LHCN-M2 (cell line): ENCODE measurements at places on chromosomes 5 and 9. TPM values are rescaled to one million over a fixed set of nuclear protein-coding genes. Genes with fewer than 3 reads are reported as not detected.
A peak's percentile ranks its signal among the peaks of the same experiment; 100 is the strongest.

GRCh38 chr5:56048124-56048523 is 53.4 kb upstream of the IL6ST start:
- DNase-seq = no peak

- DNase-seq = no peak
Observed at GRCh38 chr9:36847781-36848673, 186.0 kb downstream of the PAX5 start.

Gene TAF1L
- not detected in 2 replicates for total RNA-seq

Gene TXNDC8
- not detected in 2 replicates for total RNA-seq

Gene TRIP13
- total RNA-seq = 64.7 and 65.9 TPM in 2 replicates

DNA sequence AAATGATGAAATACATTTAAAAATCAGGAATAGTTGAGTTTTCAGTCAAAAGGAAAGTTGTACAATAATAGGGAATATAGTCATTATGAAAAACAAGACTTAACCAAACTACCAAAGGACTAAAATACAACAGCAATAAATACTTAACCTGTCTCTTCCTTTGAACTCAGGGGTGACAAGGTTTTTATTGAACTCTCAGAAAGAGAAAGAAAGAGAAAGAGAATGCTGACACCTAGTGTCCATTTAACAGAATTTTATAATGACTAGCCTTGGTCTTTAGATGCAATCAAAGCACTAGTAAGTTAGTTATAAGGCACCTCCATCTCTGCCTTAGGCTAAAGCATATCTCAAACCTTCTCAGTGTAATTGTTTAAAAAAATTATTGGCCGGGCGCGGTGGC is 47.5 kb downstream of the UIMC1 start:
- DNase-seq = peak; percentile 19

DNA sequence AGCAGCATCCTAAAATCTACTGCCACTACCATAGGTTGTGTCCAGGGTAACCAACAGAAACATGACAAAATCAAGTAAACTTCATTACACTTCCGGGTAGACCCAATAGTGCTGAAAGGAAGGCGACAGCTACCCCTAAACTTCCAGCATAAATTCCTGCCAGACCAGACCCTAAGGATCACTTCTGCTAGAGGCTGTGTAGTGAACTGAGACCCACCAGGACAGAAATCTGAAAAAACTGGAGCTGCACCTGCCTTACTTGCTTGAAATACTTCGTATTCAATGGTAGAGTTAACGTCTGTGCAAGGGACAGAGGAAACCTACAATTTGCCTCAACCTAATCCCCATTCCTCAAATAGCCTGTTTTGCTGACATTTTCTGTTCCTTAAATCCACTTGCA is 1.0 kb upstream of the SECISBP2 start:
- no peak for DNase-seq

- no peak for DNase-seq
Observed at GRCh38 chr5:4208996-4209395, 613.4 kb downstream of the IRX1 start.

DNA sequence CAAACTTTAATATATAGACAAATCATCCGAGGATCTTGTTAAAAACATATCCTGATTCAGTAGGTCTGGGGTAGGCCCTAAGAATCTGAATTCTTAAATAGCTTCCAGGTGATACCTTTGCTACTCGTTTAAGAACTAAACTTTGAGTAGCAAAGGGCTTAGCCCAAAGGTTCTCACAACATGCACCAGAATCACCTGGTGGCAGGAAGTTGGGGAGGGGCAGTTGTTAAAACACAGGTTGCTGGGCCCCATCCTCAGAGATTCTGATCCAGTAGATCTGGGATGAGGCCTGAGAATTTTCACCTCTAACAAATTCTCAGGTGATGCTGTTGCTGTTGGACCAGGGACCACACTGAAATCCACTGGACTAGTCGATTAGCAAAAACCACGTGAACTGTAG is 20.0 kb upstream of the RGMB start:
- DNase-seq = no peak

GRCh38 chr5:103800741-103801495 is 238.3 kb upstream of the NUDT12 start:
- DNase-seq = peak; percentile 33

DNA sequence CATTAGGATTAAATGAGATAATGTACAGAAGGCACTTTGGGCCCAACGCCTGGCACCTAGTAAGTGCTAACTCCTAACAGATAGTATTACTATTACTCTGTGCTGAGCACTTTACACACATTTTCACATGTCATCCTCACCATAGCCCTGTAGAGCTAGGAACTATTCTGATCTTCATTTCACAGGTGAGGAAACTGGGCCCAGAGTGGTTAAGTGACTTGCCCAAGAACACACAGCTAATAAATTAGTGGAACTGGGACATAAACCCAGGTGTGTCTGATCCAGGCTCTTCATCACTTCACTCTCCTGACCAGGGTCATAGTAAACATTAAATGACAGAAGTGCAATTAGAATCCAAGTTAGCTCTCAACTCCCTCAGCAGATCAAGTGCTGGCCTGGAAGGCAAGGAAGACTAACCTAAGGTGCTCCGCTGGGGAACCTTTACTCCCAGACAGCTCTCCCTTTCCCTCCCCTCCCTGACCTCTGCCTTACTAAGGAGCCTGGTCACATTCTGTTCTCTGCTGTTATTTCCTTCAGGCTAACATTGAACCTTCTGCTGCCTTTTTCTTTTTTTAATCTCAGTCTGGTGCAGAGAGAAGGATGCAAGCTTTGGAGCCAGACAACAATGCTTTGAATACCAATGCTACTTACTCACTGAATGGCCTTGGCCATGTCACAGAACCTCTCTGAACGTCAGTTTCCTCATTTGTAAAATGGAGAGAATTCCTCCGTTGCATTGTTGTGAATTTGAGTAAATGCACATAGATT is 4.1 kb upstream of the ADRA1B start:
- DNase-seq = peak; percentile 52

Gene INSL4
- not detected in 2 replicates for total RNA-seq

Gene RASA1
- total RNA-seq = 75.9 and 93.4 TPM in 2 replicates

DNA sequence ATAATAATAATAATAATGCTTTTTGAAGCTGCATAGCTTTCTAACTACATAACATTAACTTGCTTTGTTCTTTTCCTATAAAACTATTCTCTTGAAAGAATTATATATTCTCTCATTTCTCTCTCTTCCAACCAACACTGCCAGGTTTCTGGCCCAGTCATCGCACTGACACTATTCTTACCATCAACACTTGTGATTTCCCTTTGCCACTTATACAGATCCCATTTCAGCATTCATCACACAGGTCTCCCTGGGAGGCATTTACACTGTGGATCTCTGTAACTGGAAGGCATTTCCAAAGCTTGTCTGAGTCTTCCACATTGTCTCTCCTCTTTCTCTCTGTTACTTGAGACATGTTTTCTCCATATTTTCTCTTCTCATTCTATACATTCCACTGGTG is 777.8 kb upstream of the ACO1 start:
- no peak for DNase-seq

- DNase-seq = no peak
Observed at GRCh38 chr5:111422747-111423720, 89.3 kb downstream of the STARD4 start.

Gene LRRC19
- not detected in 2 replicates for total RNA-seq

Gene PCDHGA3
- total RNA-seq = 0.57 TPM in 1 of 2 replicates, not detected in the other

Gene RAD50
- 21.9 and 27.0 TPM in 2 replicates for total RNA-seq

- no peak for DNase-seq
Observed at GRCh38 chr5:173463207-173463606, 135.0 kb upstream of the STC2 start.

Gene SNCB
- 0.83 and 2.0 TPM in 2 replicates for total RNA-seq

Gene PCDHB16
- total RNA-seq = 10.4 and 12.2 TPM in 2 replicates

DNA sequence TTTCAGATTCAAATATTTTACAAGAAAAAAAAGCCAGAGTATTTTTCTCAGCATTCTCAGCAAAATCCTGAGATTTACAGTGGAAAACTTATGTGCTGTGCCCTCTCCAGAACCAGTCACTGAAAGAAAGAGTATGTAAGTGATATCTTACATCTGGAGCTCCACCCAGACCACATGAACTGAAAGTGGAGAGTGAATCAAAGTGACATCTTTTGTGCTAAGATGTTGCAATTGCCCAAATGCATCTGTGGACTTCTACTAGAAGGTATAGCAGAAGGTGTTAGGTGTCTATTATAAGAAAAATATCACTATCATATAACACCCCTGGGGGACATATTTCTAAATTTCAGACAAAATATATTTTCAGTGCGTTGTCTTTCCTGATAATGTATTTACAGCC is 49.0 kb upstream of the RIC1 start:
- DNase-seq = no peak

GRCh38 chr9:88580961-88581360 is 46.0 kb downstream of the NXNL2 start:
- DNase-seq = no peak

DNA sequence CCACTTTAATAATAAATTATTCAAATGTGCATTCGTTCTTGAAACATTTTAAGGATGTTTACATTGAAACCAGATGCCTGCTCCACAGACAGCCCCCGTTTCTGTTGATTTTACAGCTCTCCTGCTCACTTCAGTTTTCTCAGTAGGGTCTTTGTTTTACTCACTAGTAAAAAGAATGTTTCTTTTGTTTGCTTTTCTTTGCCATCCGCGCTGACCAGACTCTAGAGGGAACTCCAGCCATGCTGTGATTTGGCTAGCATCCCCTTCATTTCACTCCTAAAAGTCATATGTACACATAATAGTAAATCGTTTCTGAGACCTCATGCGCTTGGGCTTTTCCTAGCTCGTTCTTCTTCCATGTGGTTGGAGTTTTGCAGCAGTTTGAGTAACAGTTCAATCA is 28.7 kb upstream of the PALM2AKAP2 start:
- DNase-seq = no peak

- no peak for DNase-seq
Observed at GRCh38 chr9:127034691-127035090, 87.7 kb downstream of the ANGPTL2 start.

Gene CNTNAP3B
- 0.11 TPM in 1 of 2 replicates, not detected in the other for total RNA-seq

GRCh38 chr9:81892440-81892839 is 35.8 kb upstream of the SPATA31D4 start:
- DNase-seq = no peak

Gene LHX3
- total RNA-seq = not detected in 2 replicates

Gene IRX2
- 5.3 and 6.7 TPM in 2 replicates for total RNA-seq

GRCh38 chr9:107309271-107309670 is 26.2 kb downstream of the RAD23B start:
- DNase-seq = no peak

- DNase-seq = no peak
Observed at GRCh38 chr5:169094586-169095409, 206.1 kb downstream of the SLIT3 start.

DNA sequence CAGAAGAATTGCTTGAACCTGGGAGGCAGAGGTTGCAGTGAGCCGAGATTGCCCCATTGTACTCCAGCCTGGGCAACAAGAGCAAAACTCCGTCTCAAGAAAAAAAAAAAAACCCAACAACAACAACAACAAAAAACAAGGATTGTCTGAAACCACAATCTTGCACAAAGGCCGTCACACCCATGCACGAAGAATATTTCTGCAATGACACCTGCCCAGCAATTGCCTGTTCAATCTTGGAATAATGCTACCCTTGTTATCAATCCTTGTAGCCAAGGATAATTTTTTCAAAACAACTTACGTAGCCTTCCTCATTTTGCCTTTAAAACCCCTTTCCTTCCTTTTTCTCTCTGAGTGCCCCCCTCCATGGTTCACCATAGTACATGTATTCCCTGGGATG is 3.7 kb upstream of the CLTB start:
- DNase-seq = no peak

GRCh38 chr5:40547994-40548575 is 131.6 kb upstream of the PTGER4 start:
- DNase-seq = no peak

GRCh38 chr9:112496074-112496722 is 9.6 kb downstream of the KIAA1958 start:
- no peak for DNase-seq

Gene GCNT4
- 0.06 and 0.23 TPM in 2 replicates for total RNA-seq

Gene CD72
- 1.2 and 1.4 TPM in 2 replicates for total RNA-seq

GRCh38 chr9:116635908-116636307 is 51.2 kb upstream of the TRIM32 start:
- no peak for DNase-seq

DNA sequence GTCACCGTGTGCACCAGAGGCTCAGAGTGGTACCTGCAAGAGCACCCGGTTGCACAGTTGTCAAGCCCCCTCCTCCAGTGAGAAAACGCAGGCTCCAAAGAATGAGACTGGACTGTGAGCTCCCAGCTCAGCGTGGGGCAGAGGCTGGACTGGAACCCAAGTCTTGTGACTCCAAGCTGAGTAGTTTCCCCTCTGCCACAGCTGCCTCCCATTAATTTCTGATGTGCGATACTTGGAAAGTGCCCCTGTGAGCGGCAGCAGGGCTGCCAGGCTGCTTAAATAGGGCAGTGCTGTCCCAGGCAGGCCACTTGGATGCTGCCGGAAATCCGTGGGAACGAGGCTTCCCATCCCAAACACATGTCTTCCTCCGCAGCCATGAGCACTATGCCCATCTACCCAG is 62.2 kb upstream of the ANGPTL2 start:
- DNase-seq = no peak

GRCh38 chr9:122248448-122248865 is 16.2 kb downstream of the RBM18 start:
- no peak for DNase-seq

DNA sequence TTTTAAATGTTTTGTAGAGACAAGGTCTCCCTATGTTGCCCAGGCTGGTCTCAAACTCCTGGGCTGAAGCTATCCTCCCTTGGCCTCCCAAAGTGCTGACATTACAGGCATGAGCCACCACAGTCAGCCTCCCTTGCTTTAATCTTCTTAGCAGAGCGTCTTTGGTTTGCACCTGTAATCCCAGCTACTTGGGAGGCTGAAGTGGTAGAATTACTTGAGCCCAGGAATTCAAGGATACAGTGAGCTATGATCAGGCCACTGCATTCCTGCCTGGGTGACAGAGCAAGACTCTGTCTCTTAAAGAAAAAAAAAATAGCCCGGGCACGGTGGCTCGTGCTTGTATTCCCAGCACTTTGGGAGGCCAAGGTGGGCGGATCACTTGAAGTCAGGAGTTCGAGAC is 27.8 kb downstream of the UBE2D2 start:
- no peak for DNase-seq

GRCh38 chr5:160473681-160474080 is 52.0 kb downstream of the PTTG1 start:
- no peak for DNase-seq

Gene WNK2
- total RNA-seq = not detected in 2 replicates

- DNase-seq = no peak
Observed at GRCh38 chr9:100573655-100574260, 4.1 kb upstream of the CAVIN4 start.

Gene SPAAR
- 0.17 and 0.38 TPM in 2 replicates for total RNA-seq
